ENCODE measurements at places on chromosomes 7 and 10.
A peak's percentile ranks its signal among the peaks of the same experiment; 100 is the strongest.

DNA sequence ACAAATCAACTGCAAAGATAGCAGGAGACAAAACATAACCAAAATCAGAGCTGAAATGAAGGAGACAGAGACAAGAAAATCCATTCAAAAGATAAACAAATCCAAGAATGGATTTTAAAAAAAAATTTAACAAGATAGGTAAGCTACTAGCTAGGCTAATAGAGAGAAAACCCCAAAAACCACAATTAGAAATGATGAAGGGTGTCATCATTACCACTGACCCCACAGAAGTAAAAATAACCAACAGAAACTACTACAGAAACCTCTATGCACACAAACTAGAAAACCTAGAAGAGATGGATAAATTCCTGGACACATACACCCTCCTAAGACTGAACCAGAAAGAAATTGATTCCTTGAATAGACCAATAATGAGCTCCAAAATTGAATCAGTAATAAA is 117.6 kb downstream of the DNAJC1 start:
- no peak for DNase-seq

GRCh38 chr7:94547126-94547525 is 37.5 kb downstream of the CASD1 start:
- no peak for DNase-seq

- peak; percentile 4 for DNase-seq
Measured at GRCh38 chr10:54758791-54759190, 42.2 kb downstream of the PCDH15 start.

GRCh38 chr10:85177767-85178166 is 849.4 kb downstream of the CCSER2 start:
- no peak for DNase-seq

- DNase-seq, result no peak
Measured at GRCh38 chr10:75755528-75755927, 324.1 kb downstream of the LRMDA start.

GRCh38 chr7:143487566-143487965 is 9.9 kb downstream of the TAS2R41 start:
- no peak for DNase-seq
